Stimulated activated CD8-positive, alpha-beta memory T cell treated with anti-CD3 and anti-CD28 coated beads, Interleukin-15, amount 100 ng/mL, for 1 hour (primary cell): ENCODE measurements at places on chromosomes 1 and 21.

- DNase-seq: no peak
These were observed 5.6 kb upstream of the TSPEAR start for GRCh38 chr21:44716984-44717383.

DNA sequence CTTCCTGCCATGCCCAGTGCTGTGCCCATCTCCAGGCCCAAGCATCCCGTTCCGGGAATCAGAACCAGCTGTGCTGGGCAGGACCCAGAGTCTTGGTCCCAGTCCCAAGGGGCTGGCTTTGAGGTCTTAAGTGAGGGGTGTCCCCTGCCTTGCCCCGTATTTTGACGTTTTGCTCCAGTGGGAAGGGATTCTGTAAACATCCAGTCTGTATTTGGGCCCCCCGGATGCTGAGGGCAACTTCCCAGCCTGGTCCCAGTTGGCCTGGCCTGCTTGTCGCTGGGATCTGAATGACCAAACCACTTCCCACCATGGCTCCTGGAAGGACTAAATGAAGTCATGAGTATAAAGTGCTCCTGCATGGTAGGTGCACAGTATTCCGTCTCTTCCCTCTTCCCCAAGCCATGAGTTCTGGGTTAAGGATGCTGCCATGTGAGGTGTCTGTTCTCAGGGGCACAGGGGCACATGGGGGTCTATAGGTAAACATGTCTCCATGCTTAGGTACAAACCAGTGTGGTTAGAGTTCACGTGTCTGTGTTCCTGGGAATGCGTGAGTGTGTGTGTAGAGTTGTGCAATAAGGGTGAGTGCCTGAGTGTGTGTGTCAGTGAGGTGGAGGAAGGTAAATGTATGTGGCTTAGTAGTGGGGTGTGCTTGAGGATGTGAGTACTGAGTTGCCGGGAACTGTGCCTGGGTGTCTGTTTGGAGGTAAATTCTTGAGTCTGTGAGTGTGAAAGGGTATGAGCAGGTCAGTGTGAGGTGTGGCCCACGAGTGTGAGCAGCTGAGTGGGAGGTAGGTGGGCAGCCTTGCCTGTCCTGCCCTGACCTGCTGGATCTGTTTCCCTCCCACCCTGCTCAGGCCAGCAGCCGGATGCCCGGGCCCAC lies 1.5 kb downstream of the B4GALT2 start:
- DNase-seq: no peak

DNA sequence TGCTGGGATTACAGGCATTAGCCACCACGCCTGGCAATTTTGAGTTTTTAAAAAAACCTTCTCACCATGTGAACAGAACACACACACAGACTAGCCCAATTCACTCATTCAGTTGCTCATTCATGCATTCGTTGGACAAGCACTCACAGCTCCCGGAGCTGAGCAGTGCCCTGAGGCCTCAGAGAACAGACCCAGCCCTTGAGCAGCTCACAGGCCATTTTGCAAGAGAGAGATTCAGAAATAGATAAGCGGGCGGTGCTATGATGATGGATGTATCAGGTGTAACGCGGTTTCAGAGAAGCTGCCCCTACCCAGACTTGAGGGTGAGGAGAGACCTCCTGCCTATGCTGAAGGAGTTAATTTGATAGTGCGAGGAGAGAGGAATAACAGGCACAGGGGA lies 18.6 kb downstream of the PTAFR start:
- DNase-seq: no peak

DNA sequence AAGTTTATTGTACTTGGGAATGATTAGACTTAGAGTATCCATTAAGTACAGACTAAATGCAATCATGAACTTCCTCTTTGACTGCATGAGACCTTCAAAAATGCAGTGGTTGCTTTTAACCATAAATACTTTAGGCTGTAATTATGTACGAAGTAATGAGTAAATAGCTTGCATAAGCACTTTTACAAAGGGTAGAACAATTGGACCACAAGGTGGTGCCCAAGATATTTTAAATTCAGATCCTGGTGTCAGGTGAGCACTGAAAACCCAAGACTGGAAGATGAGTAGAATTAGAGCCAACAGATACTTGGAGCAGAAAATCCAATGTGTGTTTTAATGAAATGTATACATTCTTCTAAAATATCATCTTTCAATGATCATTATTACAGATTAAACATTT lies 43.4 kb upstream of the RHOU start:
- DNase-seq: no peak

DNA sequence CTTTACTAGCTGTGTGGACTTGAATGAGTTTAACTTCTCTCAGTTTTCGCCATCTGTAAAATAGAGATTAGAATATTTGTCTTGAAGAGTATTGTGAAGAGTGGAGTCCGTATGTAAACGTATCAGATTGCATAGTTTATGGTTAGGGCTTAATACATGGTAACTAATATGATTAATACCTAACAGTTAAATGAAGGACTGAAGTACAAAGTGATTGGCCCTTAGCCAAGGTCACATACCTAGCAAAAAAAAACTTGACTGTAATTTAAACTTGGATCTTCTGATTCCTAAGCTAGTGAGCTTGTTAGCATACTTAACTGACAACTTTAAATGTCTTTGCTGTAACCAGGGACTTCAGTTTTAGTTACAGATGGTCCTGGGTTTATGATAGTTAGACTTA lies 1.9 kb downstream of the GIPC2 start:
- no peak for DNase-seq

GRCh38 chr21:42112857-42113256 lies 41.7 kb downstream of the UMODL1 start:
- DNase-seq: no peak
